Small intestine (tissue), 16 donors: ENCODE measurements at places on chromosomes 5 and 9. TPM values are rescaled to one million over a fixed set of nuclear protein-coding genes. Genes with fewer than 3 reads are reported as not detected.

PCDHB16 gene
- not detected for polyA plus RNA-seq

STING1 gene
- polyA plus RNA-seq = 2.2 TPM

PCDHGA12 gene
- polyA plus RNA-seq = 0.54 TPM

ACSL6 gene
- polyA plus RNA-seq = 0.89 TPM

SEMA6A gene
- polyA plus RNA-seq = 12.9 TPM

PLAC8L1 gene
- polyA plus RNA-seq = not detected

DNA sequence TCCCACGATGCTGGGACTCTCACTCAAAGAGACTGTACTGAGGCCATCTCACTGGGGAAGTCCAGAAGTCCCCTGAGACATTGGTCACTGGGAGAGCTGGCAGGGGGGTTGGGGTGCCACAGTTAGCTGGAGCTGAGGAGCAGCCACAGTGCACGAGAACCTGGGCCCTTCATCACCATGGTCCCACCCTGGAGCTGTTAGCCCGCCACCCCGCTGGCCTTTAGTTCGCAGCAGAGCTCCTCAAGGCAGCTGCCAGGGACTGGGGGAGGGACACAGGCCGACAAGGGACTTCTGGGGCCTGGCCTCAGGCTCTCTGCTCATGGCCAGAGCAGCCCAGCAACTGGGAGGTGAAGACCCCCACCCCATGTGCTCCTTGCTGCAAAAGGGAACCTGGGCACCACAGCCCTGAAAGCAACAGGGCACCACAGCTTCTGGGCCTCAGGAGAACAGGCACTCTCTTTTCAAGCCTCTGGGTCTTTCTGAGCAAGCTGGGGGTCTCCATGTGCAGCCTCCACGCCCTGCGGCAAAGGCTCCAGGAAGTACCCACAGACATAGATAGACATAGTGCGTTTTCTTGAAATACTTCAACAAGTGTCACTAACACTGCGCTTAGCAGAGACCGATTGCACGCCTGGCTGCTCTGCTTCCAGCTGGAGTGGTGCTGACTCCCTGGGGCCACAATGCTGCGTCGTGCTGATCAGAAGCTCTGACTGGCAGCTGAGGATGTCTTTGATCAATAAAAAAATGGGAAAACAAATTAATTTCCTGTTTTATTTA, 46.0 kb downstream of the VAV2 start:
- no peaks in the 10 kb centered on the region for H3K36me3 ChIP-seq
- H3K4me3 ChIP-seq = no peak overlapping the region
- no peak for DNase-seq
- H3K27ac ChIP-seq = no peak overlapping the region
- no peaks in the 10 kb centered on the region for H3K27me3 ChIP-seq
- peaks cover 3% of the 10 kb centered on the region for H3K4me1 ChIP-seq

DNA sequence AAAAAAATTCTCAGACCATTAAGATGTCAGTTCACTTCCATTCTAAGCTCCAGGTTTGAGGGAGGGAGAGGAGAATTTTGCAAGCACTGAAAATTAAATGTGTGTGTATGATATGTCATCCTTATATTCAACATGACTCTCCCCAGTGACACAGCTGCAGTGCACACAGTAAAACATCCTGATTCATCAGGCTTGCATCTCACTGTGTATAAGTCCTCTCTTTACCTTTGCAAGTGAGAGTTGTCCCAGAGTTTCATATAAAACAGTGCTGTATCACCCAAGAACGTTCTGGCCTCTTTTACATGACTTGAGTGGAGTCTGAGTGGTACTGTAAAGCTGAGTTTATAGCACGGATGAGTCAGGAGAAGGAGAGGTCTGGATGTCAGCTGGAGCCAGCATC, 50.0 kb downstream of the DMRT2 start:
- no peaks in the 10 kb centered on the region for H3K4me1 ChIP-seq
- H3K36me3 ChIP-seq = no peaks in the 10 kb centered on the region
- no peak overlapping the region for H3K4me3 ChIP-seq
- H3K27me3 ChIP-seq = no peaks in the 10 kb centered on the region

- H3K4me3 ChIP-seq = no peak overlapping the region
- H3K27me3 ChIP-seq = no peaks in the 10 kb centered on the region
- no peak overlapping the region for H3K27ac ChIP-seq
- DNase-seq = no peak
- no peaks in the 10 kb centered on the region for H3K36me3 ChIP-seq
- no peaks in the 10 kb centered on the region for H3K4me1 ChIP-seq
These were observed 70.4 kb downstream of the COL23A1 start for GRCh38 chr5:178519804-178520203.

- peaks cover 48% of the 10 kb centered on the region for H3K36me3 ChIP-seq
- no peak for DNase-seq
- no peaks in the 10 kb centered on the region for H3K27me3 ChIP-seq
- H3K4me3 ChIP-seq = no peak overlapping the region
- H3K27ac ChIP-seq = no peak overlapping the region
- H3K4me1 ChIP-seq = no peaks in the 10 kb centered on the region
These were observed 124.1 kb upstream of the OTULINL start for GRCh38 chr5:14457476-14457875.

DNA sequence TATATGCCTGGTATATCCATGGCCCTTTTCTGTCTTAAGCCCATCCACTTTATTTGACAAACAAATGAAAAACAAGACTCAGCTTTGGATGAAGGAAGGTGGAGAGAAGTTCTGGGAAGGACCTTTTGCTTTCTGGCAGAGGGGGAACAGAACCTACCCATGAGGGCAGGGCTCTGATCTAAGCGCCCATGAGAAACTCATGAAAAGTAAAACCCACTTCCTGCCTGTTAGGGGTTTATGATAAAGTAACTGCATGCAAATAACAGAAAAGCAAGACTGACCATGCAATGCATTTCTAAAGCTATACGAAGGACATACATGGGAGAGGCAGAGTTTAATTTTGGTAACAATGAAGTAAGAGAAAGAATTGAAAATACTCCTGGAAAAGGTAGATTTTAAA, 181.9 kb upstream of the ADRA1B start:
- H3K4me1 ChIP-seq = no peaks in the 10 kb centered on the region
- H3K27ac ChIP-seq = no peak overlapping the region
- H3K4me3 ChIP-seq = no peak overlapping the region
- no peaks in the 10 kb centered on the region for H3K36me3 ChIP-seq
- DNase-seq = no peak

DNA sequence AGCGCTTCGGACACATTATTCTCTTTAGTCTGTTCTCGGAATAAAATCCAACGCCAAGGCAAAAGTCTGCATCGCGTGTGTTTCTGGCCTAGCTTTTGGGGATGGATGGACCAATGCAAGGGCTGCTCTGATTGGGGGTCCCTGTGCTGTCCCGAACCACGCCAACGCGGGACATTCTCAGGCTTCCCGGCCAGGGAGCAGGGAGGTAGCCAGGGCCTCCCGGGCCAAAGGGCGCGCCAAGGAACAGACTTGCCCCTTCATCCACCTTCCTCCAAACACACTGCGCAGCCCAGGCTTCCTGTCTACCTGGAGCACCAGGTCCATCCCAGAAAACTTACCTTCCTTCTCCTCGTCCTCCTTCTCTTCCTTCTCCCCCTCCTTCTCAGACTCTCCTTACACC, 113.0 kb upstream of the SELENOP start:
- no peak overlapping the region for H3K4me3 ChIP-seq
- H3K27ac ChIP-seq = no peak overlapping the region
- H3K4me1 ChIP-seq = no peaks in the 10 kb centered on the region
- no peak for DNase-seq
- H3K36me3 ChIP-seq = no peaks in the 10 kb centered on the region
- H3K27me3 ChIP-seq = no peaks in the 10 kb centered on the region

GRCh38 chr9:98109052-98109451, 10.0 kb downstream of the TRIM14 start:
- H3K36me3 ChIP-seq = peaks cover 51% of the 10 kb centered on the region
- H3K4me1 ChIP-seq = peaks cover 3% of the 10 kb centered on the region
- no peak overlapping the region for H3K27ac ChIP-seq
- no peaks in the 10 kb centered on the region for H3K27me3 ChIP-seq
- no peak for DNase-seq

DNA sequence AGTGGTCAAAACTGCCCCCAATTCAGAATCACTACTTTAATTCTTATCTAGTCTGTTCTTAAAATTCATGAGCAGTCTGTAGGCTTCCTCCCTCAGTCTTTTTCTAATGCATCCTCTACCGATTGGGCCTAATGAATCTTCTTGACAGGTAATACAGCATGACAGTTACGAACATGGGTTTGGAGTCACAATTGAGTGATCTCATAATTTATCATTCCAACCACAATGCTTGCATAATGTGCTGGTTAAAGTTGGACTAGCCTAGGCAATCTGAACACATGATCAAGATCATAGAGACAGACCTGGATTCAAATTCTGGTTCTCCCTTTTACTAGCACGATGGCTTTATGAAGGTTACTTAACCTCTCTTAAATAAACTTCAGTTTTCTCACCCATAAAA, 33.1 kb upstream of the SETD9 start:
- H3K36me3 ChIP-seq = peaks cover 16% of the 10 kb centered on the region
- H3K4me3 ChIP-seq = no peak overlapping the region
- no peaks in the 10 kb centered on the region for H3K4me1 ChIP-seq
- no peak for DNase-seq
- H3K27me3 ChIP-seq = no peaks in the 10 kb centered on the region

GRCh38 chr9:137078701-137079400, 1.5 kb downstream of the UAP1L1 start:
- no peak for DNase-seq
- H3K27me3 ChIP-seq = peaks cover 30% of the 10 kb centered on the region
- H3K4me1 ChIP-seq = peaks cover 25% of the 10 kb centered on the region
- no peak overlapping the region for H3K4me3 ChIP-seq
- H3K27ac ChIP-seq = no peak overlapping the region

- H3K4me1 ChIP-seq = no peaks in the 10 kb centered on the region
- H3K27me3 ChIP-seq = no peaks in the 10 kb centered on the region
These were observed 355.6 kb upstream of the DAB2 start for GRCh38 chr5:39780347-39780746.

DNA sequence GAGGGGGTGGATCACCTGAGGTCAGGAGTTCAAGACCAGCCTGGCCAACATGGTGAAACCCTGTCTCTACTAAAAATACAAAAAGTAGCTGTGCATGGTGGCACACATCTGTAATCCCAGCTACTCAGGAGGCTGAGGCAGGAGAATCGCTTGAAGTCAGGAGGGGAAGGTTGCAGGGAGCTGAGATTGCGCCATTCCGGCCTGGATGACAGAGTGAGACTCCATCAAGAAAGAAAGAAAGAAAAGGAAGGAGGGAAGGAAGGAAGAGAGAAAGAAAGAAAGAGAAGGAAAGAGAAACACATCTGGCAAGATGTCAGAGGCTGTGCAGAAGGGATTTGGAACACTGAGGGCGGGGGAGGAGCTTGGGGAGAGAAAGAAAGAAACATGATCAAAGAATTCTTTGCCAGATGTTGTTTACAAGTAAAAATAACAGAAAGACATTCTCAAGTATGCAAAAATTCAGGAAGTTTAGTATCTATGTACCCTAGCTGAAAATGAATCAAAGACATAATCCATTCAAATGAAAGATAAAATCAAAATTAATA, 93.7 kb downstream of the AK8 start:
- no peak for DNase-seq
- peaks cover 6% of the 10 kb centered on the region for H3K4me1 ChIP-seq
- H3K4me3 ChIP-seq = no peak overlapping the region
- no peak overlapping the region for H3K27ac ChIP-seq
- H3K36me3 ChIP-seq = no peaks in the 10 kb centered on the region

- no peaks in the 10 kb centered on the region for H3K4me1 ChIP-seq
- H3K27me3 ChIP-seq = no peaks in the 10 kb centered on the region
- no peak overlapping the region for H3K4me3 ChIP-seq
- DNase-seq = no peak
- no peaks in the 10 kb centered on the region for H3K36me3 ChIP-seq
These were observed 246.6 kb downstream of the ARL15 start for GRCh38 chr5:54063817-54064216.

DNA sequence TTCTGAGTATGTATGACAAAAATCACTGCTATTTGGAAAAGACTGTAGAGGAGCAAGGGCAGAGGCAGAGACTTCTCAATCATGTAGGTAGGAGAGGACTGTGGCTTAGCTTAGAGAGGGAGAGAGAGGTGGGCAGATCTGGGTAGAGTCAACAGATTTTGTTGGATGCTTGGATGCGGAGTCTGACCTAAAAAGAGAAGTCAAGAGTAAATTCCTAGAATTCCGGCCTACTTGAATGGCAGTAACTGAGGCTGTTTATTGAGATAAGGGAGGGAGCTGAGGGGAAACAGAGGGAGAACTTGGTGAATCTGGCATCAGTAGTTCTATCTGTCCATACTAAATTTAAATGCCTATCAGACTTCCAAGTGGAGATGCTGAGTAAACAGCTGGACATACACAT, 2.4 kb downstream of the TICAM2 start:
- H3K27me3 ChIP-seq = no peaks in the 10 kb centered on the region
- DNase-seq = no peak
- no peaks in the 10 kb centered on the region for H3K4me1 ChIP-seq
- H3K36me3 ChIP-seq = no peaks in the 10 kb centered on the region

DNA sequence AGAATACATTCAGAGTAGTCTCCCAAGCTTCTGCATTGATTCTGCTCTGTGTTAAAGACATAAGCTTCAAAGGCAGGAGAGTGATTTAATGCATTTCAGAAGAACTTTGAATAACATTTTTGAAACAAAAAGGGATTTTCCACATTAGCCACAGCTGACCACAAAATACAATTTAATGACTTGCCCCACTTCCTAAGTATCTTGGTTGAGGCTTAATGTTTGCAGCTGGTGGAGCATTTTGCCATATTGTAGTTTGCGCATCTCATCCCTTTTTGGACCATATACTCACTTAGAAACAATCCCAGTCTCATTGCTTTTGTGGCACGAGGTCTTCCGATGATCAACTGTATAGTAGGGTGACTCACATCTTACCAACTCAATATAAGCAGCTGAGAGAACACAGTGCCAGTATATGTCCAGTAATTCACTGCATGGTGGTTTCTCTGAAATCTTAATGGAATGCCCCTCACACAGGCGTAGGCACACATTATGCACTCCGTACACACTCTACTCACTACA, 455.8 kb upstream of the PTGER4 start:
- no peaks in the 10 kb centered on the region for H3K4me1 ChIP-seq
- no peaks in the 10 kb centered on the region for H3K36me3 ChIP-seq
- no peak overlapping the region for H3K27ac ChIP-seq
- DNase-seq = no peak

DNA sequence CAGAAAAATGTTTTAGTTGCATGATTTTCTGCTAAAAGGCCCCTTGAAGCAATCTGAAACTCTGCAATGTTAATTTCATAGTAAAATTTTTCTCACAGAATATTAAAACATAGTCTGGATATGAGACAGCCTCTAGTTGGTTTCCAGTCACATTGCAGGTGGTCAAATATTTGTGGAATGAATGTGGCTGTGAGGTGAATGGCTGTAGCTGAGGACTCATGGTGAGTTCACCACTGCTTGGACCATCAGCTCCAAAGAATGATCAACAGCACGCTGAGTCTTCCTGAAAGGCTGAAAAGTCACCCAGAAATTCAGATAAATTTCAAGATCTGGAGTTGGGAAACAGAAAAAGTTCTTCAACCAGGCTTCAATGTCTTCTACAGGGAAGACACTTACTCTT, 79.8 kb downstream of the MAT2B start:
- H3K4me3 ChIP-seq = no peak overlapping the region
- no peaks in the 10 kb centered on the region for H3K27me3 ChIP-seq
- H3K4me1 ChIP-seq = no peaks in the 10 kb centered on the region
- DNase-seq = no peak
- H3K36me3 ChIP-seq = no peaks in the 10 kb centered on the region
